NCI-H1694 (cell line): ENCODE measurements at places on chromosomes 6 and 20.
A peak's percentile ranks its signal among the peaks of the same experiment; 100 is the strongest.

- no peak for DNase-seq
These were observed 273.4 kb upstream of the SASH1 start for GRCh38 chr6:148069256-148069655.

DNA sequence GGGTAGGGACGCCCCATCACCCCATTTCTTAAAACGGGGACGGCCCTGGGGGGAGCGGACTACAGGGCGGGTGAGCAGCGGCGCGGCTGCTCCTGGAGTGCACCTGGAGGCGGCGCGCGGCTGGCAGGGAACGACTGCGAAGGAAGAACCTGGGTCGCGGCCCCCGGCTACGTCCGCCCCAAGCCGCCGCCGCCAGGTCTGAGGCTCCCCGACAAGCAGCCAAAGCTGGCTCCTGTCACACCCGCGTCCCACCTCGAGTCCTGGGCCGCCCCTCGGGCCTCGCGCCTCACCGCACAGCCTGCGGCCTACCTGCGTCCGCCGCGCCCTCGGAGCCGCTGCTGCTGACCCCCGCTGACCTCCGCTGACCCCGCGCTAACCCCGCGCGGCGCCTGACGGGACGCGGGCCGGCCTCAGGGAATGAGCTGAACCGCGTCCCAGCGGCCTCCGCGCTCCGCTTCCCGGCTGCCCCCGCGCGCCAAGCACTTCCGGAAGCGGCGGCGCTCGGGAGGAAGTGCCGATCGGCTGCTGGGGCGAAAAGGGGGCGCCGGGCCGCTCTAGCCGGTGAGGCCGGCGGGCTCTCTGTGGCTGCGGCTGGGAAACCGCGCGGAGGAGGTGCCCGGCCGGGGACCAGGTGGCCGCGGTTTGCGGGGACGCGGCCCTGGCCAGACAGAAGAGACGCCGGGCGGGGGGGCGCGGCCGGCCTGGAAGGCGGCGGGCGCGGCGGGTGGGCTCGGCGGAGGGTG, at the start of the genes ARFRP1 and ZGPAT:
Gene ARFRP1 (minus strand): TSS at position 419 of the 743 bp plus-strand sequence. CDS start 885 bp downstream, outside the sequence.
Gene ZGPAT (plus strand): TSS at position 482 of the 743 bp plus-strand sequence. CDS start 542 bp downstream, outside the sequence.
- DNase-seq = peak; percentile 23

GRCh38 chr6:47581591-47581990, 104.0 kb downstream of the CD2AP start:
- DNase-seq = no peak

- DNase-seq = no peak
These were observed 57.6 kb upstream of the KCNQ5 start for GRCh38 chr6:72564231-72564630.

DNA sequence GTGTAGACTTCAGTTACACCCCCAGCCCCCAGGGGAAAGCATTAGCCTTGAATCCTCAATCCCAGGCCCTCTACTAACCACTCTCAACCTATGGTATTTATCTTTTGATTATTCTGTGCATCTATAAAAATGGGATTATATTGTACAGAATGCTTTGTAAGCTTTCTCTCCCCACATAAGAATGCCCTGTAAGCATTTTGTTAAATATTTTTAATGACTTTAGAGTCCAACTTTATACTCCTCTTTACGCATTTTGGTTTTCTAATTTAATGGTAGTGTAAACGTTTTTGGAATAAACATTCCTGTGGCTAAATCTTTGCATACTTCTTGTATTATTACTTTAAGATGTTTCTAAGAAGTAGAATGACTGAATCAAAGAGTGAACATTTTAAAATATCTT, 35.4 kb downstream of the FBXO9 start:
- DNase-seq = no peak

GRCh38 chr6:46465294-46466165, 25.7 kb downstream of the RCAN2 start:
- no peak for DNase-seq

- no peak for DNase-seq
These were observed at the start of gene HCK for GRCh38 chr20:32052090-32052777. HCK (plus strand) TSS chr20:32052242.

- DNase-seq = no peak
These were observed 102.8 kb upstream of the TMEM170B start for GRCh38 chr6:11434565-11435326.

DNA sequence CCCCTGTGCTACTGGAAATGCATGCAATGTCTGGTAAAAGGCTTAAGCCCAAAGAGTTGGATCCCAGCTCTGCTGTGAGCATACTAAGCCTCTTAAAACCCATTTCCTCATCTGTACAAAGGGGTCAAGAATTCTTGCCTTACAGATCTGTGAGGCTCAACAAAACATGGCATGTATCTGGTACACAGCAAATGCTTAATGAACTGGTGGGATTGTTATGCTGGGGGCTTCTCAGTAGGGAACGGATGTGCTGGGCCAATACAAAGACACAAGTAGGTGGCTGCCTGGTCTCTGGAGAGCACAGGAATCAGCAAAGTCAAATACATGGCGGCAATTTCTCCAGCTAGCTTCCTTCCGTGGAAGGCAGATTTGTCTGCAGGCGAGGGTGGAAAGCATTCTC, 62.3 kb downstream of the LAMP5 start:
- DNase-seq = no peak

GRCh38 chr20:50516180-50516934, 6.2 kb downstream of the PTPN1 start:
- DNase-seq = no peak

DNA sequence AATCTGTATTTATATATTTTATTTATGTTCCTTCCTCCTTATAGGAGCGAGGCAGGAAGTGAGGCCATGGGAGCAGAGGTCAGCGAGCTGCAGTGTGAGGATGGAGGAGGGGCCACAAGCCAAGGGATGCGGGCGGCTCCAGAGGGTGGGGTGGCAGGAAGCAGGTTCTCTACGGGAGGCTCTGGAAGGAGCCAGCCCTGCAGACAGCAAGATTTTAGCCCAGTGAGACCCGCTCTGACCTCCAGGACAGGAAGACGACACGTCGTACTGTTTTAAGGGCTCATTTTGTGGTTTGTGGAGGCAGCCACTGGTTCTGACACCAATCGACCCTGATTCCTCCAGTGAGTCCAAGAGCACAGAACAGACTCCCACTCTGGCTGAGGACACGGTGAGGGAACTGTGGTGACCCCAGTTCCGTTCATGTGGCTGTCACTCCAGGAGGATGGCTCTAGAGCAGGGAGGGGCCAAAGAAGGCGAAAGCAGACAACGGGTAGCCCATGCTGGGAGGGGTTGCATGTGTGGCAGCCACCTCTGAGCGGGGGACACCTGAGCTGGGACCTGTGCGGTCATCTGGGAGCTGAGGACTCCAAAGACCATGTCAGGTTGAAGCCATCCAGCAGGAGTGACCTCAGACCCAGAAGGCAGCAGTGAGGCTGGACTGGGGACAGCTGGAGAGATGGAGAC, 100.1 kb upstream of the BHLHE23 start:
- DNase-seq = no peak

DNA sequence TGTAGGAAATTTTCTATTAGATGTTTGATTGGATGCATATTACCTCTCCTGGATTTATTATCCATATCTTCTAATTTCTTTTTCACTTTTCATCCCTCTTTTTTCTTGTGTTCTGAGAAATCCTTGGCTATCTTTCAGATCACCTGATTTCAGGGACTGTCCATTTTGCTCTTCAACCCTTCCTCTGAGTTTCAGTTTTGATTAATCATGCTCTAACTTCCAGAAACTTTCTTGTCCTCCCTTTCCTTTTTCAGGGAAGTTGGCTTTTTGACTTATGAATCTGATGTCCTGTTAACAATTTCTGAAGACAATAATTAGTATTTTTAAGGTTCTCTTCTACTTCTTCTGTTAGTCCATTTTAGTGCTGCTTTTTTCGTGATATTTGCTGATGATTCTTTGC, 79.1 kb downstream of the FKBP5 start:
- DNase-seq = no peak

DNA sequence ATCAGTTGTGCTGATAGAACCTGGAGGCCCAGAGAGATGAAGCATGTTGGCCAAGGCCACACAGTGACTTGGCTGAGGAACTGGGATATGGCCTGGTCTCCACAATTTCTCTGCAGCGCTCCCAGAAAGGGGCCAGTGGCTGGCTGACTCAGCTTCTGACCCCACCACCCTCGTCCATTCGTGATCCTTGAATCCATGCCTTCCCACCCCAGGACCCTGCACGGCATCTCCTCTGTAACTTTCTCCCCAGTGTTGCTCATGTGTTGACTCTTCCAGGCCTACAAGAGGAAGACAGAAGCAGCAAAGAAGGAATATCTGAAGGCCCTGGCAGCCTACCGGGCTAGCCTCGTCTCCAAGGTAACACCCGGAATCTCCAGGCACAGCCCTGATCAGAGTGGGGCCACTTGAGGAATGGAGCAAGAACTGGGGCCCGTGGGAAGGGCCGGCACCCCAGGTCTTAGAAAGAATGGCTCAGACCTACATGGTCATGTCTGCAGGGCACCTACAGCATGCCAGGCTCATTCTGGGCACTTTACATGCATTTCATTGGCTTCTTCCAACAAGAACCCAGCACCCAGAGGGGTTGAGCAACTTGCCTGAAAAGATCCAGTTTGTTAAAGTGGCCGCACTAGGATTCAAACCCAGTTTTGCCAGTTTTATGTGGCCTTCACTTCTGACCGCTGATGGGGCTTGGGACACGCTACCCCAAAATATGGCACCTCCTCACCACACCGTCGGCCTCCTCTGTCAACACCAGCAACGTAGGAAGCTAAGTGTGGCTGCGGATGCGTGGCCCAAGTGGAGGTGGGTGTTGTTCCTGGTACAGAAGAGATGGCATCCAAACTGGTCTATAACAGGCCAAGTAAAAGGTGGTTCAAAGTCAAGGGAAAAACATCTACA, 122.2 kb downstream of the JPH2 start:
- no peak for DNase-seq

DNA sequence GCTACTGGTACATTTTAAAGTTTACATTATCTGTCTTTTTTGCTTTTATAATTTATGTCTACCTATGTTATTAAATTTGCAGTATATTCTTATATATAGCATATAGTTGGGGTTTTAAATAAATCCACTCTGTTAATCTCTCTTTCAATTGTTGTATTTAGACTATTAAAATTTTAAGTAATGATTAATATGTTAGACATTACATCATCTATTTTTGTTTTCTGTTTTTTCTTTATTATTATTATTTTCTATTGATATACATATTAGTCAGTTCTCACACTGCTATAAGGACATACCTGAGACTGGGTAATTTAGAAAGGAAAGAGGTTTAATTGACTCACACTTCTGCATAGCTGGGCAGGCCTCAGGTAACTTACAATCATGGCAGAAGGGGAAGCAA, 1338.2 kb upstream of the GJE1 start:
- no peak for DNase-seq

DNA sequence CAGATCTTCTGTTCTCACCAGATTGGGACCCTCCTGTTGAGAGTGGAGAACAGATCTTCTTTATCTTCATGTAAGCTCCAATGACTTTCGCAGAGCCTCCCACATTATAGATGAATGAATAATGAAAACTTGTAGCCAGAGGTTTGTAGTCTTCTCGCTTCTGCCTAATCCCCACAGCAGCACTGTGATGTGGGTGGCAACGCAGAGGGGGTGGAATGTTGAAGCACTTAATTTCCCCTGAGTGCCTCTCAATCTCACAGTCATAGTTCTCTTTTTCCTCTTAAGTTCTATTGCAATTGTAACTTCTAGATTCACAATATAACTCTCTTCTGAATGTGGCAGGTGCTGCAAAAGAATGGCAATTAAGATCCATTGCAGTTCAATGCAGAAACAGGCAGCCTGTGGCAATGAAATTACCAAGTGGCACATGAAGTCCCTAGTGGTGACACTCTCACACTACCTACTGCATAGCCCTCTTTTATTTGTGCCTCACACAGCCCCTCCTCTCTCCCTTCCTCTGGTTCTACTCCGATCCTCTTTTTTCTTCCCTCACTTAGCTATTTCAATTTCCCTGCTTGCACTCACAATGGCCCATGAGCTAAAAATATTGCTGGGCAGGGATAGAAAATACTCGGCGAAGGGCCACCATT, 281.9 kb downstream of the UBE3D start:
- no peak for DNase-seq

DNA sequence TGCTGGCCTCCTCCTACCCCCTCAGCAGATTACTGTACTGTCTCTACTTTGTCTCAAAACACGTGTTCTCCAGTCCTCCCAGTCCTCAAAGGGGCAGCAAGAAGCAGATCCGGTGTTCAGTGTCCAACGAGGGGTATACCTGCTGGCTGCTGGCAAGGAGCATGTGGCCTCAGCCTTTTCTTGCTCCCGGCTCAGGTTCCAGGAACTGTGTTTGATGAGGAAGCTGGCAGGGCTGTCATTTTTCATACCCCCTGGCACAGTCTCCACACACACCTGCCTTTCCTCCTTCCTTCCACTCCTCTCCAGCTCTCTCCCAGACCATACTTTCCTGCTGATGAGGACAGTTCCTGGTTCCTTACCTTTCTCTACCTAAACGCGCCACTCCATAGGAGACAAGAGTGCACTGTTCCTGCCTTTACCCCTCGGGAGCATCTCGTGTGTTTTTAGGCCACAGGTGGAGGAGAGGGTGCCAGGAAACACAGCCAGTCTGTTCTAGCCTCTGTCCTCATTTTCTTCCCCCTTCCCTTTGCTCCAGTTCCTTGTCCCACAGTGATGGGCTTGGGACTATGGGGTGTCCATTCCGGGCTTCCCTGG, 77.2 kb downstream of the SSR1 start:
- no peak for DNase-seq

DNA sequence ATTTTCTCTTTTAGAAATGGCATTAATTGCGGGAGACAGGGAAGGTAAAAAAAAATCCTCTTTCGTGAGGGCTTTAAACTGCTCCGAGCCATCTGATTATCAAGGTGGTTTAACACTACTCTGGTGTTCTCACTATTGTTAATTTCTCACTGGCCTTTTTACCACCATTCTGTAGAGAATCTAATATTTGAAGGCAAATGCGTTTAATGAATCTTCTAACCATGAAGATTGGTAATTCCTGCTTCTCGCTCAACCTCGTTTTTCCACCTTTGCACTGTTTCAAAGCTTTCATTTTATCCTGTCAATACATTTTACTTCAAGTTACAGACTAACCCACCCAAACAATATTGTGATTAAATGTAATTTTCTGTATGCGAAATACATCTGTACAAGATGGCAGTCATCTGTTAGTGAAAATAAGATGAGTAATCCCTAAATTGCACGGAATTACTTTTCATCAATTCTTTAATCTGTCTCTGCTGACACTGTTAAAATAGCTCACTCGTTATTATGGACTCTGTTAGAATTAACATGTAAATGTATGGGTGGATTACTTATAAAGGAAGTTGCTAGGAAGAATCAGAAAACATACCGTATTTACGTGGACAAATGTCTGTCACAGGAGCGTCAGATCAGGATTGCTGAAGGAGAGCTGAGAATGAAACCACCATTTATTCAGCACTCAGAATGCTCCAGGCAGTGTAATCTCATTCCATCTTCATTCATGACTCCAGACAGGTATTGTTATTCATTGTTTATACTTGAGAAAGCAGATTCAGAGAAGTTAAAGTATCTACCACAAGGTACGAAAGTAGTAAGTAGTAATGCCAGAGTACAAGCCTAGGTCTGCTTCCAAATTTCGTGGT, 1.1 kb upstream of the LCA5 start:
- DNase-seq = no peak

- peak; percentile 8 for DNase-seq
These were observed 42.5 kb upstream of the TLDC2 start for GRCh38 chr20:36833275-36834020.

GRCh38 chr6:106094261-106094963, 8.3 kb downstream of the PRDM1 start:
- DNase-seq = no peak

GRCh38 chr6:44022296-44022661, 105.0 kb downstream of the MRPL14 start:
- DNase-seq = no peak
